ENCODE measurements at places on chromosomes 3 and 15. TPM values are rescaled to one million over a fixed set of nuclear protein-coding genes. Genes with fewer than 3 reads are reported as not detected.

The FAN1 gene
- 38.3 TPM for total RNA-seq

The HRG gene
- total RNA-seq: not detected

The TJP1 gene
- 72.4 TPM for total RNA-seq

The CHRM5 gene
- total RNA-seq: not detected

The ADGRG7 gene
- 0.70 TPM for total RNA-seq

The CCDC54 gene
- not detected for total RNA-seq

The ANKRD34C gene
- not detected for total RNA-seq

The STRIT1 gene
- not detected for total RNA-seq

The C3orf20 gene
- not detected for total RNA-seq

The NDN gene
- total RNA-seq: 76.3 TPM

DNA sequence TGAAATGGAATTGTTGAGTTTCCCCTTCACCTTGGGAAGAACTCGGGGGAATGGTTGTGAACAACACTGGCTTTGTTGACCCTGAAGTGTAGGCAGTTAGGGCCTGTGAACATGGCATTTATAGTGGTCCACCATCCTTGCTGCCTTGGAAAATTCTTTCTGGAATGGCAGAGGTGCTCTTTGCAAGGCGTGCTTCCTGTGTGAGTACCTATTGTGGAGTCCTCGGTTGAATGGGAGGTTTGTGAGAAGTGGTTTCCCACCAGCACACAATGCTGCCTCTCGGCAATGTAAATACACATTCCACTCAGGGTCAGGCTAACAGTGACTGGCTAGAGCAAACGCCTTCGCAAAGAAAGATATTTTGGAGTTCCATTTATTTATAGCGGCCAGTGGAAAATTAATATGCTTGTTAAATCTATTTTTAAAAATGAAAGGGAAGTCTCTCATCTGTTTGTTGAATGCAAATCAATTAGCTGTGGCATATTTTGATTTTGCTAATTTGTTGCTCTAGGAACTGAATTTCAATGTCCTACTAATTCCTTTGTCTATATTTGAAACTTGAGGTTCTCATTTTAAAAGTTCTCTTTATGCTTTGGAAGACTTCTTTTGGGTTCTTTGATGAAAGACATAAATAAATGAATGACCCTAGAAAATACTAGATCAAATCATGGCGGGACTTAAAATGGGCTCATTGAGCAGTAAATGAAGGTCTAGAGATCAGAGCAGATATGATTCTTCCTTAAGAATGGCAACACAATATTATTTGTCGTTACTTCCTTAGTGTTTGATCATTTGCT lies 59.5 kb downstream of the FNDC3B start:
- DNase-seq: no peak

DNA sequence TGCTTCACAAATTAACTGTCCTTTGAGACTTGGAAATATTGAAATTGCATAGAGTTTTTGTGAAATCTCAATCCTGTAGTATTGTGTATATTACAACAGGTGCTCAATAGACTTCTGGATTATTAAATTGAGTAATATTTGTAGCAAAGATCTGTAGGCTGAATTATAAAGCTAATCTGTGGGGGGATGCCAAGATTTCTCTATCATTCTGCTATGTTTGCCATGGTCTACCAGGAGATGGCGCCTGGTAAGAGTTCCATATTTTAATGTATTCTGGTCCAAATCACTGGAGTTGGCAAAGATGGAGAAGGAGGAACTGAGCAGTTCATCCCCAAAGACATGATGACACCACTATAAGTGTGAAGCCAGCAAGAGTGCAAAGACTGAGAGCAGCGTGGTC lies 340.9 kb upstream of the TPRG1 start:
- DNase-seq: no peak

- DNase-seq: no peak
Observed at GRCh38 chr3:81910244-81910852, 148.9 kb upstream of the GBE1 start.

- DNase-seq: no peak
Observed at GRCh38 chr3:112000966-112001365, 2.2 kb downstream of the TAGLN3 start.

GRCh38 chr15:25056484-25057425 lies 102.0 kb downstream of the SNRPN start:
- DNase-seq: no peak

GRCh38 chr15:91889111-91889815 lies 35.8 kb downstream of the SLCO3A1 start:
- no peak for DNase-seq

- DNase-seq: no peak
Observed at GRCh38 chr3:77096966-77097890, 57.3 kb downstream of the ROBO2 start.

DNA sequence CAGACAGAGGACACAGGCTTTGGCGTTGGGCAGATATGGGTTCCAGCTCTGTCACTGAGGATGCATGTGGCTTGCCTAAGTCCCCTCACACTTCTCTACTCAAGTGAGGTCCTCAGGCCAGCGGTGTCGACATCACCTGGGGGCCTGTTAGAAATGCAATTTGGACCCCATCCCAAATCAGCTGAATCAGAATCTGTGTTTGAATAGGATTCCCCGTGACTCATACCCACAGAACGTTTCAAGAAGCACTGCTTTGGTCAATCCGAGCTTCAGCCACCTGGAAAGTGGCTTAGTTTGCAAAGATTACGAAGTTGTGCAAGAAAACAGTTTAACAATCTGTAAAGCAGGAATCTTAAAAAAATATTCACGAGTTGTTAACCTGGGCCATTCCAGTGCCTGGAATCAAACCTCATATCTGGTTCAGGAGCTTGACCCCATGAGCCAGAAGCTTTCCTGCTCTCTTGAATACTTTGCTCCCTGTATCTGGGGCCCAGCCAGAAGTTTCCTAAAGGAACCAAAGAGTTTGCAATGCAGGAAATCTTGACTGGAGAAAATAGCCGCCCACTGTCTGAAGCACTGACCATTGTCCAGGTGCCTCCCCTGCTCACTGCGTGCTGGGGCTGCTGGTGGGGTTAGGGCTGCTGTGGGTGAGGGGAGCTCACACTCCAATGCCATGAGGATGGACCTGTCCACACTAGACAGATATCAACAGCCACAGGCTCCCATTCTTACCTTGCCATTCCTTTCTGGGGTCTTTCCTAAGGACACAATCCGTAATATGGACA lies 208.5 kb upstream of the LINGO1 start:
- DNase-seq: no peak

GRCh38 chr3:112736386-112736785 lies 95.4 kb upstream of the CCDC80 start:
- DNase-seq: no peak

- no peak for DNase-seq
Observed at GRCh38 chr15:71808311-71809020, 1.9 kb upstream of the NR2E3 start.

DNA sequence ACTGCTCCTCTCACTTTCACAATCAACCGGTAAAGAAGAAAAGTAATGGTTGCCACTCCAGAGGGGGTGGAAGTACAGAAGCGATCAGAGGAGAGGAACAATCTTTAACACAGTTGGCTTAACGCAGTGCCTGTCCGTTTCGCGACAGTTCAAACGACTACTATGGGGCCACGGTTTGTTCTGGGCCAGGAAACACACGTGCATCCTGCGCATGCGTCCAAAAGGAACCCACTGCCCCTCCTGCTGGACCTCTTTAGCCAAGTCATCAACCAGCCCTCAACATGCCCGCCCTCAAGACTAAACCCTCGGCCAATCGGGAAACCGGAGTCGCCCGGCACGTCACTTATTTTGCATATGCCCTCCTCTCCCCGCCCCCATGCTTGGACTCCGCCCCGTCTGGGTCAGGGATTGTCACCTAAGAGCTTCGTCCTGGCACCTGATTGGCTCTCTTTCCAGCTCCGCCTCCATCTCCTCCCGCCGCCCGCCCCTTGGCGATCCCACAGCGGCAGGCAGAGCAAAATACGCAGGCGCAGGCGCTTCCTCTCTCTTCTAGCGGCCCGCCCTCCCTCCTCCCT lies 345 bp upstream of the CDV3 start:
- DNase-seq: peak; percentile 100

GRCh38 chr3:17070161-17070959 lies 185.6 kb downstream of the PLCL2 start:
- no peak for DNase-seq

DNA sequence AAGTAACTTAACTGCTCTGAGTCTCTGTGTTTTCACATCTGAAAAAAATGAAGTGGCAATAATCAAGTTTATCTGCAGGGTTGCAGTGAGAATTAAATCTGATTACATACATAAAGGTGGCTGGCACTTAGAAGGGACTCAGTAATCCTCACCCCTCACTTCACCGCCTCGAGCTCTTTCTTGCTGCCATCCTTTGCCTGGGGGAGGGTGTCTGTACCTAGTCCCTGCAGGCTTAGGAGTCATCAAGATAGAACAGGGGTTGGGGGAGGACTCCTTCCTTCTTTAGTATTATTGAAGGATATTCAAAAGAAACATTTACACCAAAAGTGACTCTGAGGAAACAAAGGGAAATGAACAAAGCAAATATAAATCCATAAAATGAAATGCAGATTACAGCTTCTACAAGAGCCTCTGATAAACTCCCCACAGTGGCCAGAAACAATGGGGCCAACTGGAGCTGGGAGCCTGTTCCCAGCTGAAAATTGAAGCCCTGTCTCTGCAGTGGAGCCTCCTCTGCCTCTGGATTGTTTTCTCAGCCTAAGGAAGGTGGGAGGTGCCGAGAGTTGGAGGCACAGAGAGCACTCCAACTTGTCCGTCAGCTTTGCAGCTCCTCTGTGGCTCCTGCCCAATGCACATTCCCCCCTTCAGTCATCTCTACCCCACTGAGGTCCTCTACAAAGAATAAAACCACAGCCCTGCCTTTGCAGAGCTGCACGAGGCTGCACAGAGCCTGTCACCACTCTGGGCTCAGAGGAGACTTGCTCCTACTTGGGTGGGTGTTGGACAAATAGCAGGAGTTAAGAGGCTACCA lies 41.8 kb downstream of the CRYGS start:
- DNase-seq: no peak

- no peak for DNase-seq
Observed at GRCh38 chr15:97866959-97867358, 93.5 kb upstream of the ARRDC4 start.

GRCh38 chr3:181860235-181860634 lies 148.5 kb downstream of the SOX2 start:
- no peak for DNase-seq

GRCh38 chr15:58425185-58425584 lies 6.6 kb upstream of the LIPC start:
- DNase-seq: no peak

- no peak for DNase-seq
Observed at GRCh38 chr15:94576889-94577533, 345.6 kb downstream of the MCTP2 start.

GRCh38 chr3:33004961-33005360 lies 53.5 kb downstream of the CCR4 start:
- no peak for DNase-seq

GRCh38 chr15:42711746-42712145 lies 25.2 kb downstream of the CDAN1 start:
- DNase-seq: no peak

DNA sequence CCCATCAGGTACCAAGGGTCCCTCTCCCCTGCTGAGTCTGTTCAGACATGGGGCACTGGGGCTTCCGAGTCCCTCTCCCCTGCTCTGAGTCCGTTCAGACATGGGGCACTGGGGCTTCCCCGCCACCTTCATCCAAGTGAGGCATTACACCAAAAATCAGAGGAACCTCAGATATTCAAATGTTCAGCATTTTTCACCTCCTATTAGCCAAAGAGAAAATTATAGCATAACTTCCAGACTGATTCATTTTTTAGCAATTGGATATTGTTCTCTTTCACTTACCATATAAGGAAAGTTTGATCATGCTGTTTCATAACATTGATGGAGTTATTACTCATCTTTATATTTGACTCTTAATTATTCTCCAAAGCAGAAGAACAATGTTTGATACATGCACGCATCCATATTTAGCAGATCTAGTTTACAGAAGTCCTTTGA lies 213.9 kb downstream of the MTHFS start:
- DNase-seq: no peak

GRCh38 chr3:181581656-181582055 lies 130.1 kb upstream of the SOX2 start:
- no peak for DNase-seq

Data from uterus (tissue), 4 donors.